Bone marrow (tissue), 2 donors: ENCODE measurements at places on chromosomes 2 and 18.

DNA sequence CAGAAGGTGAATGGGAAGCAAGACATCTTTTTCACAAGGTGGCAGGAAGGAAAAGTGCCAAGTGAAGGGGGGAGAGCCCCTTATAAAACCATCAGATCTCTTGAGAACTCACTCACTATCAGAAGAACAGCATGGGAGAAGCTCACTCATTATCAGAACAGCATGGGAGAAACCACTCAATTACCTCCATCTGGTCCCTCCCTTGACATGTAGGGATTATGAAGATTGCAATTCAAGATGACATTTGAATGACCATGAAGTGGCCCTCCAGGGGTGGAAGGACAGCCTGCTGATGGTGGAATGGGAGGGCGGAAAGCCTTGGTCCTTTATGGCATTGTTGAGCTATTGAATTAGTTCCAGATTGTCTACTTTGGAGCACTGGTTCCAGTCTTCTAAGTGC is 413.0 kb upstream of the MEX3C start:
- no peak for DNase-seq

GRCh38 chr2:216299588-216299987 is 72.7 kb downstream of the MARCHF4 start:
- DNase-seq = no peak

GRCh38 chr2:191622374-191623320 is 55.3 kb upstream of the NABP1 start:
- no peak for DNase-seq

- no peak for DNase-seq
Measured at GRCh38 chr18:55967019-55967418, 379.0 kb upstream of the TCF4 start.

GRCh38 chr2:105398336-105399206 is at the start of gene FHL2:
Gene FHL2 (minus strand): TSS chr2:105399051. CDS start chr2:105386516, 12,535 bp downstream.
- peak; percentile 6 for DNase-seq

- DNase-seq = no peak
Measured at GRCh38 chr18:6414723-6415417, at the start of gene L3MBTL4. Gene L3MBTL4 (minus strand): TSS chr18:6414911. CDS start chr18:6311625, 103,286 bp downstream.

DNA sequence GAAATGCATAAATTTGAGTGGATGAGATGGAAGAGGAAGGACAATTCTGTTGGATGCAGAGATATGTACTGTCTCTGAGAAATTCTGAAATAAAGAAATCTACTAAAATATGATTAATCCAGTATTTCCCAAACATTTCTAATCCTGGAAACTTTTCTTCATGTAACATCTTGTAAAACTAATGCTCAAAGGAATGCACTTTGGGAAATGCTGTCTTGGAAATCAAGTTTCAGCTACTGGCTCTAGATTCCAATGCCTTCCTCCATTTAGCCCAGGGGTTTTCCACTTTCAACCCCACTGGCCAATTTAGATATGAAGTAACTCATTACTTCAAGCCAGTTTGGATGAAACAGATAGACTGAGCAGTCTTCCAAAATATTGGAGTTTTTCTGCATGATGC is 355.1 kb downstream of the TXNL1 start:
- no peak for DNase-seq

GRCh38 chr2:235556086-235556485 is 62.2 kb downstream of the AGAP1 start:
- DNase-seq = no peak

GRCh38 chr2:231568098-231568784 is 24.4 kb upstream of the TEX44 start:
- DNase-seq = no peak

DNA sequence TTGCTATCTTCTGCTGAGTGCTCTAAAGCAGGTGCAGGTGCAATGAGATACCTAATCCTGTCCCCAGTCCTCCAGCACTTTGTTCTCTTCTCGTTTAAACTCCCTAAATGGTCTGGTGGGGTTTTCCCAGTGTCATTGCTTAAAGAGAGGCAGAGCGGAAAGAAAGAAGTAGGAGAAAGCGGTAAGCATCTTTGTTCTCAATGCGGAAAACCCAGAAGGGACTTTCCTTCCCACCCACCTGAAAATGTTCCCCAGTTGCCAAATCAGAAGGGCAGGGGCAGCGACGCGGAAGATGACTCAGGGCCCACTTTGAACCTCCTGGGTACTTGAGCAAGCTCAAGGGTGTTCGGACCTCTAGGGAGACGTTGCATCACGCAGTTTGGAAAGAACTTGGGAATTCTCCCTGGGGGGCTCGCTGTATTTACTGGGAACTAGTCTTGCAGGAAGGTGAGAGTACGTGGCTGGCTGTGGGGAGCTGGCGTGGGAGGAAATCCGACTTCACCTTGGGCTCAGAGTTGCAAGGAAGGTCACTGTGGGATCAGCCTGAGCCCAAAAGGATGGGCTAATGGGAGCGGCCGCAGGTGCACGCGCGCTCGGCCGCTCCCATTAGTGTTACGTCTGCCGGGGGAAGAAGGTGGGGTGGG is 589 bp upstream of the SGPP2 start:
- DNase-seq = no peak

DNA sequence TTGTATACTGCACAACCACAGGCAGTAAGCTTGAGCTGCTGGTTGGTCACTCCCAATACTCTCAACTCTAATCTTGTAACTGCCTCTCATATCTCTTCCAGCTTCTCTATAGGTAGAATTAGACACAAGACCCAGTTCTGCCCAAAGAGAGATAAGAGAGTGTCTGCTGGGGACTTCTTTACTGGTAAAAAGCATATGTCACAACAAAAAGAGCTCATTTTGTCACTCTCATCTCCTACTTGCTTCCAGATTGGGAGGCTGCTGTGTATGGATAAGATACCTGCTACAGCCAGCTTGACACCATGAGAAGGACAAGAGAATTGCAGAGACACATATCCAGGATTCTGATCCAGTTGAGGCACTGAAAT is 165.2 kb downstream of the PTH2R start:
- DNase-seq = no peak

DNA sequence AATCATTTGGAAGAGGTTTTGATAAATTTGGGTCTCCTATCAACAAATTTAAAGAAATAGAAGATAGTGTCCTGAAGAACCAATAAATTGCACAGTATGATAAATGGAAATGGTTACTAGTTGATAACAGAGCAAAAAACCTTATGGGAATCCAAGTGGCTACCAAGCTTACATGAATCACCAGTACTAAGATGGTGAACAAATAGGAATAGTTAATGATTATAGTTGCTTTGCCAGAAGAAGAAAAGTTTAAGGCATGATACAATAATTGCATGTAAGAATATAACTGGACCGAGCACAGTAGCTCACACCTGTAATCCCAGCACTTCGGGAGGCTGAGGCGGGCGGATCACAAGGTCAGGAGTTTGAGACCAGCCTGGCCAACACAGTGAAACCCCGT is 19.6 kb upstream of the INO80D start:
- no peak for DNase-seq

DNA sequence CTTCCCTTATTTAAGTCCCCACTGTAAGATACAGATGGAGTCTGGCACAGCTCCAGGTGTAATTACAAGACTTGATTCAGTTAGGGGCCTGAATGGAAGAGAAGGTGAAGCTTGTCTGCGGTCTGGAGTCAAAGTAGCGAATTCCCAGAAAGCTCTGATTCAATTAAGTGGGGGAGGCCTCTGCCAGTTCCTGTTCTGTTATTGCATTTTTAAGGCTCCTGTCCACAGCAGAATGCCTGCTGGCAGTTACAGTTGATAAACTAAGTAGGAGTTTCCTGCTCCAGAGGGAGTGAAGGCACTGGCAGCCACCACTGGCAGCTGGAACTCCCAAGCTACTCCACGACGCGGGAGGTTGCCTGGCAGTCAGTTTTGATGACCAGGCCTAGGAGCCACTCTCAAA is 181.1 kb downstream of the SOCS6 start:
- no peak for DNase-seq

DNA sequence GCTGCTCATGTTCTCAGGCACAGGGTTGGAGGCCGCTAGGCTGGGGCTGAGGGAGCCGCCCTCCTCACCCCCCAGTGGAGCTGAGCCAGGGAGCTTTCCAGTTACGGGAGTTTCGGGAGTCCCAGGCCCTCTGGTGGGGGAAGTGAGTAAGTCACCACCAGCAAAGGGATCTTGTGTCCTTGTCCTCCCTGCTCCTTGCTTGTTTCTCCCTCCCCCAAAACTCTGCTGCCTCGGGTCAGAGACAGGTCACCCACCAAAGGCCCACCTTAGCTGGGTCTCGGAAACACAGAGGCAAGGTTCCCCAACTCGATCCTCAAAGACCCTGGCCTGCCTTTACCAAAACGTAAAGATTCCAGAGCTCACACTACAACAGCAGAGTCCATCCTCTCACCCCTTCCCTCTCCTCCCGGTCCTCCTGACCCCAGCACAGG is 60.5 kb upstream of the POMC start:
- DNase-seq = peak; percentile 7

- no peak for DNase-seq
Measured at GRCh38 chr18:63860531-63860930, 27.0 kb upstream of the SERPINB2 start.

- DNase-seq = no peak
Measured at GRCh38 chr2:37645362-37645761, 26.1 kb downstream of the CDC42EP3 start.
